ENCODE measurements at places on chromosomes 1 and 21.

GRCh38 chr1:177948336-177948972, 21.4 kb downstream of the SEC16B start:
- DNase-seq: peak; percentile 70

DNA sequence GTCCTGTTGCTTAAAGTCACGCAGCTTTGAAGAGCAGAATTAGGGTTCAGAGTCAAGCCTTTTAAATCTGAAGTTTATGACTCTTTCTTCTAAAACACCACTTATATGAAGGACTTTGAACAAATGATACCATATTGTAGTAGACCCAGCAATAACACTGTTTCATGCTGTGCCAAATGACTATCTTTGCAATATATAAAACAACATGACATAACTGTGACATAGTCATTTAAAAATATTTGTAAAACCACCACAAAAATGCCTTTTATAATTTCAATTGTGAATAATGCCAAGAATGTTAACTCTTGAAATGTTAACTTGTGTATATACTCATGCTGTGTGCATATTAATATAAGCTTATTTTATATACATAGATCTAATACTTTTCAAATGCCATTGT, 452.1 kb upstream of the NEGR1 start:
- DNase-seq: no peak

GRCh38 chr1:212482637-212483441, 50.1 kb downstream of the NENF start:
- no peak for DNase-seq

DNA sequence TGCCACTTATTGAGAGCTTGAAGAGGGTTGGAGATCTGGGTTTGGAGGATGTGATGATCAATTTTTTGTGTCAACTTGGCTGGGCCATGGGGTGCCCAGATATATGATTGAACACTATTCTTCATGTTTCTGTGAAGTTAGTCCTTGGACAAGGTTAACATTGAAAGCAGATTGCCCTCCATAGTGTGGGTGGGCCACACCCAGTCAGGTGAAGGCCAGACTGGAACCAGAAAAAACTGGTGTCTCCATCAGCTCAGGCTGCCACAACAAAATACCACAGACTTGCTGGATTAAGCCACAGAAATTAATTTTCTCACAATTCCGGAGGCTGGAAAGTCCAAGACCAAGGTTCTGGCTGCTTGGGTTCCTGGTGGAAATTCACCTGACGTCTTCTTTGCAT, 7.5 kb downstream of the CLDN14 start:
- DNase-seq: no peak

DNA sequence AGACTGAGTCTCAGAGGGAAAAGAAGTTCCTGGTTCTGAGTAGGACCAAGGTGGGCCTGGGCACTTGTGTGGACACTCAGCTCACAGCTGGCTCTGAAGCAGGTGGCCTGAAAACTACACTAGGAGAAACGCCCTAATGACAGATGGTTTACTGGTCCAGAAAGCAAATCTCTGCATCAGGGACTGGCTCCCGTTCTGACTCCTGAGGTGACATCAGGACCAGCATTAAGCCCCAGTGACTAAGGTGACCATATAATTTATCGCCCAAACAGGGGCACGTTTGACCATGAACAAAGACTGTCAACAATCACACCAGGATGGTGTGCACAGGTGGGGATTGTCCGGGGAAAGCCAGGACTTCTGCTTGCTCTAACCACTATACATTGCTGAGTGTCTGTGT, 12.2 kb upstream of the CD34 start:
- DNase-seq: no peak

- no peak for DNase-seq
Observed at GRCh38 chr1:112319371-112320040, 76.5 kb upstream of the CTTNBP2NL start.

GRCh38 chr1:88935522-88936222, 44.3 kb upstream of the GTF2B start:
- DNase-seq: no peak

- no peak for DNase-seq
Observed at GRCh38 chr1:3061566-3061965, 7.4 kb upstream of the PRDM16 start.

- DNase-seq: no peak
Observed at GRCh38 chr1:48003741-48004531, 6.8 kb upstream of the TRABD2B start.

DNA sequence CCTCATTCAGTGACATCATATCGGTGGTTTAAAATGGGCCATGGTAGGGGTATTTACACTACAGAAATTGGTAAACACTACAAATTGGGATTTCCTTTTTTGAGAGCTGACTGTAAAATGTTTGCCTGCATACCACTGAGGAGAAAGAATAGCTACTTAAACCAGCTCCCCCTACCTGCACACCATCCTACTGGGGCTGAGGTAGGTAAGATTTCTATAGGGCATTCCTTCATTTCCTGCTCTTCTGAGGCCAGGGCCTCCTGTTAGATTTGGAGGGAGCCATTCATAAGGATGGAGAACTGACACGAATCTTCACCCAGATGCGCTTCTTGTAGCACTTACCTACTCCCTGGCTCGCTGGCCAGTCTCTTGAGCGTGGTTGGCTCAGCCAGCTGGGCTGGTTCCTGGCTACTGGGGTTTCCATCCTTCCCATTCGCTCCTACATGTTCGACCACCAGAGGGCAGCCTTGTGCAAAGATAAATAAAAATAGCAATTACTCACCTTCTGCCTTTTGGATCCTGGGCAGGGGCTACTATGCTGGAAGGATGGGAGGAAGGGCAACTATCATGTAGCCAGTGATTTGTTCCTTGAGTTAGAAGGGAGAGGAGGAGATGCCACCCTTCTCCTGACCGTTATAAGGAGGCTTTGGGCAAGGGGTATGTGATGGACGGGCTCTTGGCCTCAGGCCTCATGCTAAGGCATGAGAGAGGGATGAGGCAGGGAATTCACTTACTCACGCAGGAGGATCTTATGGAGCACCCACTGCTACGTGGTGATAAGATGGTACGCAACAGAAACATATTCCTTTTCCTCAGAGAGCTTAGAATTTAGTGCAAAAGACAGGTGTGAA, 10.7 kb downstream of the OPTC start:
- DNase-seq: no peak

DNA sequence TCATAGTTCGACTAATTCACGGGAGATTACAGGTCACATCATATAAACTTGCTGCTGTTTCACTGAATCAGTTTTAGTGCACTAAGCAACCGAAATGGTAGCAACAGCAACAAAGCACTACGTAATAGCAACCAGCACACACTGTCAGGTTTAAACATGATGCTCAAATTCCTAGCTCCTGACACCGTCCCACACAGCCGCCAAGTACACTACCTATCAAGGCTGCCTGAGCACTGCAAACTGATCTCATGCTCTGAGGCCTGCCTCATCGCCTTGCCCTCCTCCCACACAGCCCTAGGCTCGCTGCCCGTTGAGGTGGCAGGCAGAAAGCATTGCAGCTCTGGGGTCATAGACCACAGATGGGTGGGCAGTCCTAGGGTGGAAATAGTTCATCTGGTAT, 12.4 kb downstream of the LAMC2 start:
- DNase-seq: no peak

- no peak for DNase-seq
Observed at GRCh38 chr21:41801321-41802197, 34.7 kb upstream of the RIPK4 start.

- DNase-seq: no peak
Observed at GRCh38 chr1:77143529-77144121, 75.6 kb downstream of the PIGK start.

- no peak for DNase-seq
Observed at GRCh38 chr1:200676829-200677228, 7.1 kb upstream of the DDX59 start.

GRCh38 chr1:199751962-199752687, 275.4 kb upstream of the NR5A2 start:
- no peak for DNase-seq

Data from ascending aorta (tissue), 2 donors.